ENCODE measurements at places on chromosomes 5 and 9.

- DNase-seq, result no peak
Observed at GRCh38 chr5:136769900-136770684, 404.7 kb upstream of the TRPC7 start.

DNA sequence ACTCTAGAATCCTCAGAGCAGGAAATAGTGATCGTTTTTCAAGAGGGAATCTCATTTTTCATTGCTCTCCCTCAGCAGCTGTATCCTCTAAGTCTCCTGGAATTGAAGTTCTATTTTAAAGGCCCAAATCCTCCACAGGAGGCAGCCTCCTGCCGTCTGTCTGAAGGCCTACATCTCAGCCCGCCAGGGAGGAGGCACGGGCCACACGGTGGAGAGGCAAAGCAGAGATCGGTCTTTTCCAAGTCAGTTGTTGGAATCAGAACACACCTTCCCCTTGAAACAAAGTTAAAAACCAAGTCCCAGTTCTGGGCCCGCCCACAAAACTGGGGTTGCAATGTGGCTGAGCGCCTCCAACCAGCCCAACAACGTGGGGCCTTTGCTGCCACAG lies 68.7 kb downstream of the RAPGEF1 start:
- no peak for DNase-seq

GRCh38 chr5:143054480-143054941 lies 284.3 kb downstream of the ARHGAP26 start:
- DNase-seq, result peak; percentile 38

DNA sequence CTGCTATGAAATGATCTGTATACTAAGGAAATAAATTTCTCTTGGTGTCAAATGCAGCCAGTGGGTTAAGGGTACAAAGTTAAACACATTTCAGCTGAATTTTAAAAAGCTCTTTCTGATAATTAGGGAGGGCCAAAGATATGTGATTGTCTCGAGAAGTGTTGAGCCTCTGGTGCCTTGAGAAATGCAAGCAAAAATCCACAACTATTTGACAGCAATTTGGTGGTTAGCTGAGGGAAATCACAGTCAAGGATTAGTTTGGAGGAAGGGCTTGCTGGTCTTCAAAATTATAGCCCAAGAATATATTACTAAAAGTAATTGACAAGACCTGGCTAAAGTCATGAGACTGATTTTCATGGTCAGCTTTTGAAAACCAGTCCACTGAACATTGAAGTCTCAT lies 255.7 kb upstream of the PPP1R2B start:
- DNase-seq, result no peak

GRCh38 chr5:33494466-33494865 lies 53.7 kb downstream of the TARS1 start:
- DNase-seq, result no peak

DNA sequence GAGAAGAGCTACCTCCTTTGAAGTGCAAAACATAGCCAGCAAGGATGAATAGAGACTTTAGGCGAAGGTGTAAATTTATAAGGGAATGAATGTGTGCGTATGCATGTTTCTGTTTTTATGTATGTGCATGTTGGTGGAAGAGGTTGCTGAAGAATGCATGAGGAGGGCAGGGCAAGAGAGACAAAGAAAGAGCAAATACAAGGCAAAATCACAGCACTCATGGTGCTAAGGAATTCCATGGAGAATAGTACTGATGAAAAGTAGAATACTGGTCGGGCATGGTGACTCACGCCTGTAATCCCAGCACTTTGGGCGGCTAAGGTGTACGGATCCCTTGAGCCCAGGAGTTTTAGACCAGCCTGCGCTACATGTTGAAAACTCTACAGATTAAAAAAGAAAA lies 762.1 kb upstream of the PTPRD start:
- no peak for DNase-seq

GRCh38 chr5:82666312-82666711 lies 388.2 kb upstream of the RPS23 start:
- DNase-seq, result no peak

- no peak for DNase-seq
Observed at GRCh38 chr9:74609671-74610405, 112.7 kb downstream of the RORB start.

GRCh38 chr9:115374724-115375268 lies 256.8 kb upstream of the TNC start:
- DNase-seq, result no peak

GRCh38 chr9:119792242-119792641 lies 423.0 kb upstream of the BRINP1 start:
- DNase-seq, result no peak

- DNase-seq, result no peak
Observed at GRCh38 chr5:75993183-75993582, 90.0 kb upstream of the SV2C start.

DNA sequence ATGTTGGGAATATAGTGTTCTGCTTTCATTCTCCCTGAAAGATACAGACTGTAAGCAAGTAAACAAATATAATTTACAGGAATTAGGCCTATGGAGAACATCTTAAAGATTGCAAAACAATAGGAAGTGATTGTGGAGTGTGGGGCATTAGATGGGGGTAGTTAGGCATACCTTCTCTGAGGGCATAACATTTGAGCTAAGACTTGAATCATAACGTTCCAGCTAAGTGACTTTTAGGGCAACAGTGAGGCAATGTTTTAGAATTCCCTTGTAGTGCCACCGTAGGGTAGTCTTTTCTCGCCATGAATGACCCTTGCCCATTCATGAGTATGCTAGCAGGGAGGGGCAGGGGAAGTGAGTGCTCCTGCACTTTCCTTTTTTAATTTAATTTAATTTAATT lies 173.3 kb downstream of the SPATA31D1 start:
- DNase-seq, result no peak

GRCh38 chr9:99606296-99606695 lies 215.4 kb upstream of the NR4A3 start:
- no peak for DNase-seq

DNA sequence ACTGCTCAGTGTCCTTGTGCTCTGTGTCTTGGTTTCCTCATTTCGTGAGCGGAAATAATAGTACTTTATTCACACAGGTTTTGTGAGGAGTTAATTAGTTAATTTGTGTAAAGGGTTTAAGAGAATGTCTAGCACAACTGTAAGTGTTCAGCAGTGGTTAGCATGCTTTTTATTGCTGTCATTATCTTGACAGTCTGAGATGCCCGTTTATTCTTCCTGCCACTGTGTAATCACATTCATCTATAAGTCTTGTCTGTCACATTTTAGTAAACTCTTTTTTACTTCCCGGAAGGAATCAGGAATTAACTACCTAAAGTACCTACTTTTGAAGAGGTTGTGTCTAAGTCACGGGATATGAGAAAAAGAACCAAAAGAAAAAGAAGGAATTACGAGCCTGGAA lies 38.0 kb downstream of the IQGAP2 start:
- DNase-seq, result no peak

GRCh38 chr9:4959031-4959430 lies 26.0 kb upstream of the JAK2 start:
- no peak for DNase-seq

GRCh38 chr9:4491626-4491975 lies 1.3 kb downstream of the SLC1A1 start:
- DNase-seq, result no peak

DNA sequence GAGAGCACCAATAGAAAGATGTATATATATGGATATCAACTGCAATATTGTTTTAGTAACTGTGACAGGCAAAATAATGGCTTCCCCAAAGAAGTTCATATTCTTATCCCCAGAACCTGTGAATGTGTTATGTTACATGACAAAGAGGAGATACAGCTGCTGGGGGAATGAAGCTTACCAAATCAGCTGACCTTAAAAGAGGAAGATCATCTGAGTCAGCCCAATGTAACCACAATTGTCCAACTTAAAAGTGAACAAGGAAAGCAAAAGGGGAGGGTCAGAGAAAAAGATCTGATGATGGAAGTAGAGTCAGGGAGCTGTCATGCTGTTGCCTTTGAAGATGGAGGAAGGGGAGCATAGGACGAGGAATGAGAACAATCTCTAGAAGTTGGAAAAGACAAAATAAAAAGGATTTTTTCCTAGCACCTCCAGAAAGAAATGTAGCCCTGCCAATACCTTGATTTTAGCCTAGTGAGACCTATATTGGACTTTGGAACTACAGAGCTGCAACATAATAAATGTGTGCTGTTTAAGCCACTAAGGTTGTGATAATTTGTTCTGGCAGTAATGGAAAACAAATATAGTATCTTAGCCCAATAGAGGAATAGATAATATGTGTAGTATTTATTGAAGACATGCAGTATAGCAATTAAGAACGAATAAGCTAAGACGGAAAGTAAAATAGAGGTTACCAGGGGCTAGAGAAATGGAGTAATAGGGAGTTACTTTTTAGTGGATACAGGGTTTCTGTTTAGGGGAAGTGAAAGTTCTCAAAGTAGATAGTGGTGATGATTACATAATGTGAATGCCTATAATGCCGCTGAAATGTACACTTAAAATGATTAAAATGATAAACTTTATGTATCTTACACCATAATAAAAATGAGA lies 115.9 kb downstream of the PIK3R1 start:
- DNase-seq, result no peak

DNA sequence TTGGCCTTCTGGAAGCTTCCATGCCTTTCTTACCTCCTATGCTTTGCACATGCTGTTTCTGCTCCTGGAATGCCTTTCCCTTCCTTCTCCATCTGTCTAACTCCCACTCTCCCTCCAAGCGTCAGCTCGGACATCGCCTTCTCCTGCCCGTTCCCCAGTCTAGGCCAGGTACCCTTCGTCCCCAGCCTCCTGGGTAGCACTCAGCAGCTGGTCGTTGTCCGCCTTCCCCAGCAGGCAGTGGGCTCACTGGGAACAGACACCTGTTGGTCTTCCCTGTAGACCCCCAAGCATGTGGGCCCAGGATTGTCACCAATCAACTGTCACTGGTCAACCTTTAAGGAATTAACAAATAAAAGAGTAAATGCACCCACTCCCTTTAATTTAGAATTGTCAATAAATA lies 202.2 kb downstream of the RGS3 start:
- no peak for DNase-seq
